ENCODE measurements at places on chromosomes 1 and 21.

DNA sequence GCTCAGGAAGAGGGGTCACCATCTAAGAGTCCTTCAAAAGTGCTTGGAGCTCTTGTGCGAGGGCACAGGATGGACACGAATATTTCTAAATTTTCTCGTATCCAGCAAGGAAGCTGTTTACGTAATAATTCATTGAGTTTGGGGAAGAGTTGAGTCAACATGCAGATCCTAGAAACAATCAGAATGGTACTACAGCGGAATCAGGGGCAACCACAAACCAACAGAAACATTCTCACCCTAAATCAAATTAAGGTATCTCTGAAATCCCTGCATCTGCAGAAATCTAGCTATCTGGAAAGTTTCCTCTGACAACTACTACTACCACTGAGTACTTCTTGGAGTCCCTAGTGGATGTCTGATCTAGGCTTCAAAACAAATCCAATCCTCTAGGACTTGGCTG is 352.4 kb downstream of the LTN1 start:
- no peak for DNase-seq

DNA sequence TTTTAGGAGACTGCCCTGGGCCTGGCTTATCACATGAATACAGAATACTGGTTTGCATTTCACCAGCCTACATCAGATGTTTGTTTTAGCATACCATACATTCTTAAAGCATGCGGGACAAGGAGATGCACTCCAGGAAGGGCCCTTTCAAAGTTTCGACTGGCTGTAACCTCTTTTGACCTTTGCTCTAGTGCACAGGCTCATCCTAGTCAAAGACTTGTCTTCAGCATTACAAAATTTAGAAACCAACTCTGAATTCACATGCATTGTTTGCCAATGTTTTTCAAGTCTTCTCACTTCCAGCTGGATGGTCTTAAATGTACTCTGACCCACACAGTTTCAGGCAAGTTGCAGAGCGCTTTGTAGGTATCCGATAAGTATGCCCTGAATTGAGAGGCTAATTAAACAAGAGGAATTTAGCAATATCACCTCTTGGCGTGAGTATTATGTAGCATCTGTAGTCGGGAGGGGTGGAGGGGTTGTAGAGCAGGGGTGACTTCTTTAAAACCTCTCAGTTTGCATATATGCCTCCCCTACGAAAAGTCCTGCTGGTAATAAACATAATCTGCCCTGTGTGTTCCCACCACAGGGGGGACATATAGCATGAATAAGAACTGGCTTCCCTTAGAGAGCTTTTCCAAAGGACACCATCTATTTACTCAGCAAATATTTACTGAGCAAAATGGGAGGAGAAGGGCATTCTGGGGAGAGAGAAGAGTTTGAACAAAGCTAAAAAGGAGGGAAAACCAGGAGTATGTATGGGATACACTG is 24.4 kb upstream of the AHCYL1 start:
- DNase-seq: no peak

- no peak for DNase-seq
Measured at GRCh38 chr1:31931593-31932225, 6.5 kb downstream of the PTP4A2 start.

GRCh38 chr21:46385846-46386733 is 62.1 kb downstream of the PCNT start:
- no peak for DNase-seq

- no peak for DNase-seq
Measured at GRCh38 chr1:21814241-21814918, 2.3 kb downstream of the LDLRAD2 start.

- no peak for DNase-seq
Measured at GRCh38 chr1:111825217-111825616, 69.5 kb downstream of the DDX20 start.

All from stimulated activated CD8-positive, alpha-beta memory T cell treated with anti-CD3 and anti-CD28 coated beads, Interleukin-7, amount 100 ng/mL, for 48 hours (primary cell).